ENCODE measurements at places on chromosomes 1 and 21.

DNA sequence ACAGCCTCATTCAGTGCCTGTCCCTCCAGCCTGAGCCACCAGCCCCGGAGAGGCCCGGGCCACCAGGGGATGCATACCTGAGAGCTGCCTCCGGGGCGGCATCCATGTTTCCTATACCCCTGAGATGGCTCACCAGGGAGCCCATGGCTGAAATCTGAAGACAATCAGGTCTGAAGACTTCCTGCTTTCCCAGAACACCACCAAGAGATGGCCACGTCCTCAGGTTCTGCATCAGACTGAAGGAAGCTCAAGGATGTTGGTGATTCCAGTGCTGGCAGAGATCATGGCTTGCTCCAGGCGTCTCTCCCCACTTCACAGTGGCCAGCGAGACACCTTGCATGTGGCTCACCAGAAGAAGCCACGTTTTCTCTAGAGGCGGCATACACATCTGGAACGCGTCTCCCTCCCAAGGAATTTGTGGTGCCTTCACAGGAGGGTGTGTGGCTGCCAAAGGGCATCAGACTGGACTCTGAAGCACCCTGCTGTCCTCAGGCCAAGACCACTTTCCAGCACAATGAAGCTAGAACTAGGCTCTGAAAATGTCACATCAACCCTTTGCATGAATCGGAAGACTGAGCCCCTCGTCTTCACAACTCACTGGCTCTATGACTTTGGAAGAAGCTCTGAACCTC is 170.7 kb upstream of the IRF2BP2 start:
- DNase-seq: no peak

DNA sequence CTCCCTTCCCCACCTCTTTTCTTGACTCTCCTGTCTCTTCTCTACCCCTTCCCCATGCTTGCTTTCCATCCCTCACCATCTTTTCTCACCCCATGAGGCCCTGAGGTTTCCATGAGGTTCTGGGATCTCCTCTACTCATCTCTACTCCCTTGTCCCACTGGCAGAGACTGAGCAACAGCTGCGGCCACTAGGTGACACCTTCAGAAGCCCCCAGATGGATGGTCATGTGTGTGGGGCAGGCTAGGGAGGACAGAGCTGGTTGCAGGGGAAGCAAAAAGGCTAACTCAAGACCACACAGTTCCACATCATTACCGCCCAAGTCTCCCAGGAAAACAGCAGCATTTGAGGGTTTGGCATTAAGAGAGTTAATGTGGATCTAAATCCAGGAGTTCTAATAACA is 45.0 kb downstream of the LRRN2 start:
- no peak for DNase-seq

GRCh38 chr1:169289016-169289415 is 78.6 kb downstream of the NME7 start:
- DNase-seq: no peak

GRCh38 chr1:2628191-2628932 is 4.5 kb downstream of the MMEL1 start:
- DNase-seq: no peak

GRCh38 chr1:30782361-30783255 is 25.0 kb upstream of the LAPTM5 start:
- DNase-seq: no peak

DNA sequence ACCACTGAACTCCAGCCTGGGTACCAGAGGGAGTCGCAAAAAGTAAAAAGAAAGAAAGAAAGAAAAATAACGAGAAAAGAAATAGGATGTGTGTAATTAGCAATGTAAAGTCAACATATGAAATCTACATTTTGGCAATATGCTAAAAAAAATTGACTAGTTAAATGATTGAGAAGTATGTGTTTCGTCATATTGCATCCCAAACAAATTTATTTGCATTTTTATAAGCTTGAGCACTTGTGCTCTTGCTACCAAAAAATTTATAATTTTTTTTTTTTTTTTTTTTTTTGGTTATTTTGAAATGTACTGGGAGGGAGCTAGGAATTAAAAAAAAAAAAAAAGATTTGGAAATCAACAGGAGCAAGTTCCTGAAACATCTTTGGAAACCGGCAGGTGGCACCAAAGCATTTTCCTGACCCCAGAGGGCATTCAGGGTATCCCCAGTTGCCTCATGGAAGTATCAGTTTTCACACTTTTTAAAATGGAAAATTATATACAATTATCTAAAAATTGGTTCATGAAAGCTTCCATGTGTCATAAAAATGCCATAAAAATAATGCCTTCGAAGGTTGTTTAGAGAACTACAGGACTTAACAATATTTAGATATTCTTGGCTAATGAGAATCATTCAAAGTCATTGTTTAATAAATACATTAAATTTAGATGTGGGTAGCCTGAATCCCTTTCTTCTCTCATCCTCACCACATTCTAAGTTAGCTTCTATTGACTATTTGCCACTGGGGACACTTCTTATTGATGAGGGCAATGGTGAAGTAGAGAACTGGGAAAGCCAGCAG is 4.8 kb upstream of the HEATR1 start:
- DNase-seq: no peak

DNA sequence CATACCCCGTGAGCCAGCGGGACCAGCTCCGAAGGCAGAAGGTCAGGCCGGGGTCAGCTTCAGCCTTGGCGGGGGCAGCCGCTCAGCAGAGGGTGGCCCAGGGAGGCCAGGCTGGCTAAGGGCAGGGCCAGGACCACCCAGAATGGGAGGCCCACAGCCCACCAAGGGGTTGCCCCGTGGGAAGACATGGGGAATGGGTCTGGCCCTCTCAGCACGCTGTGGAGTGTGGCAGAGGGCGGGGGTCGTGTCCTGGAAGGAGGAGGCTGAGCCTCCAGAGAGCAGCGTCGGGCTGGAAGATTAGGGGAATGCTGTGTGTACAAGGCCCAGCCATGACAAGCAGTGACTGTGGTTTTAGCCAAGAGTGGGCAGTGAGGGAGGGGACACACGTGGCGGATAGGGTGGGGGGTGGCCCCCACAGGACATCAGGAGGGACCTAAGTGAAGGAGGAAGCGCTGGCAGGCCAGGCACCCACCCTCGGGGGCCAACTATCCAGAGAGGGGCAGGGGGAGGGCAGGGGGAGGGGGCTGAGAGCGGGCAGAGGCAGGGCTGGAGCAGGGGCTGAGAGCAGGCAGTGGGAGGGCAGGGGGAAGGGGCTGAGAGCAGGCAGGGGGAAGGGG is 43.9 kb upstream of the POFUT2 start:
- DNase-seq: peak; percentile 49

DNA sequence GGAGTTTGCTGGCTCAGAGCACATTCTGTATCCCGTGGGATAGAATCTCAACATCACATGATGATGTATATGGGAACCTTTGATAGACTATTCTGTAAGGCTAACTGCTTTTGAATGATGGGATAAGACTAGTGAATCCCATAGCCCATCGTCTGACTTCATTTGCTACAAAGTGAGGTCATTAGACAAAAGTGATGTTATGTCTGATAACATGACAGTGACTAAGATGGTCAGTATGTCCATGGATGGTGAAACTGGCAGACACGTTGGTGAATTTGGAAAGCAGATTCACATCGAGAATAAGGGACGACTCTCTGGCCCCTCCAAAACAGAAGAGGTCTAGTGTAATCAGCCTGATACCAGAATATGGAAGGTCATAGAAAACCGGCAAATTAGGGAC is 108.4 kb downstream of the HHAT start:
- no peak for DNase-seq

DNA sequence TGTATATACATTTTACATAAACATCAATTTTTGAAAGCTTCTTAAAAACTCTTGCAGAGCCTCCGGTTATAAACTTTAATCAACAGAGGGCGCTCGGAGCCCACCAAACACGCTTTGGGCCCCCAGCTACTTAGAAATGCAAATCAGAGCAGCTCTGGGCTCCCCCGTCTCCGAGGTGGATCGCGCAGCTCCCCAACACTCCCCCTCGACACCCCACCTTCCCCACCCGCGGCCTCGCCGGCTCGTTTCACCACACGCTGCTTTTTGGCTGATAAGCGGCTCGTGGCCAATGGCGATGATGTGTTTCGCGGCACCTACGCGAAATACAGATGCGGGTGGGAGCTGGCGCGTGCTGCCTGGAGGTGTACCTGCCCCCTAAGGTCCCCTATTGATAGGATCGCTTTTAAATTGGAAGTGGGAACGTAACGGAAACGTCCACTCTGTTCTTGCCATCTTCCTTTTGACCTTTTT is 1.7 kb upstream of the KIF26B start:
- no peak for DNase-seq

GRCh38 chr1:38269923-38270848 is 223.6 kb upstream of the POU3F1 start:
- DNase-seq: no peak

GRCh38 chr1:77899647-77900320 is 11.4 kb downstream of the NEXN start:
- DNase-seq: no peak

DNA sequence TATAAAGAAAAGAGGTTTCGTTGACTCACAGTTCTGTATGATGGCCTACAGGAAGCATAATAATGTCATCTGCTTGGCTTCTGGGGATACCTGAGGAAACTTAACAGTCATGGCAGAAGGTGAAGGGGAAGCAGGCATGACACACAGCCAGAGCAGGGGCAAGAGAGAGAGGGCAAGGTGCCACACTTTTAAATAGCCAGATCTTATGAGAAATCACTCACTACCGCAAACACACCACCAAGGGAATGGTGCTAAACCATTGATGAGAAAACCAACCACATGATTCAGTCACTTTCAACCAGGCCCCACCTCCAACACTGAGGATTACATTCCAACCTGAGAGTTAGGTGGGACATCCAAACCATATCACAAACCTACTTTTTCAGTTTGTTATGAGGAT is 245.9 kb upstream of the SGIP1 start:
- no peak for DNase-seq

- no peak for DNase-seq
These were observed 17.5 kb upstream of the SUCO start for GRCh38 chr1:172515436-172515835.

- DNase-seq: no peak
These were observed 453 bp downstream of the TFF3 start for GRCh38 chr21:42314616-42315295.

DNA sequence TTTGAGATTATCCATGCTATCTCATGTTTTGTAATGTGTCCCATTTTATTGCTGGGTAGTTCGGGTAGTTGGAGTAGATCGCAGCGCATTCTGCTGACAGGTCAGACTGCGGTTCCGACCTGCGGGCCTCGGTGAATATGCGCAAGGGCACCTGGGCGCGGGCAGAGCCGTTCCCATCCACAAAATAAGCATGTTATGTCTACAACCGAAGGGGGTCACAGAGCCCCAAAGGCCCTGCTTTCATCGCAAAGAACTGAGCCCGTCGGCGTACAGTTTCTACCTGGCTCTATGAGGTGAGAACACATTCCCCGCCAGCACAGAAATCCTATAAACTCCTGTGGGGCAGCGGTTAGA is 88.4 kb downstream of the PRKAB2 start:
- DNase-seq: no peak

- DNase-seq: no peak
These were observed 15.2 kb upstream of the SRP9 start for GRCh38 chr1:225762444-225762843.

DNA sequence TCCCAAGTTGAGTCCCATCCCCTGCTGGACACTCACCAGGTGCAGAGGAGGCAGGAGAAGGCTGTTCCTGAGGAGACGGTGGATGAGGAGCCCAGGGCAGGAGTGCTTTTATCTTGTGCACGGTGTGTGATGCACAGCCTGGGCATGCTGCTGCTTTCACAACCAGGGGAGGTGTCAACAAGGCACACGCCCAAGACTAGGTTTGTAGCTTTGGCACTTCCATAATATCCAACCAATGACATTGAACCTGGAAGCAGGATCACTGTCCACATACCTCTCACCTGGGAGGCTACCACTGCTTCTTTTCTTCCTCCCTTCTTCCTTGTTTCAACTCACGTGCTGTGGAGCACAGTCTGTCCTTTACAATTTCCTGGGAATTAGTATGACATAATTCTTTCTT is at the start of gene LCE3D:
LCE3D (minus strand) TSS at position 84 of the 400 bp plus-strand sequence. CDS start 580 bp downstream, outside the sequence.
- no peak for DNase-seq

DNA sequence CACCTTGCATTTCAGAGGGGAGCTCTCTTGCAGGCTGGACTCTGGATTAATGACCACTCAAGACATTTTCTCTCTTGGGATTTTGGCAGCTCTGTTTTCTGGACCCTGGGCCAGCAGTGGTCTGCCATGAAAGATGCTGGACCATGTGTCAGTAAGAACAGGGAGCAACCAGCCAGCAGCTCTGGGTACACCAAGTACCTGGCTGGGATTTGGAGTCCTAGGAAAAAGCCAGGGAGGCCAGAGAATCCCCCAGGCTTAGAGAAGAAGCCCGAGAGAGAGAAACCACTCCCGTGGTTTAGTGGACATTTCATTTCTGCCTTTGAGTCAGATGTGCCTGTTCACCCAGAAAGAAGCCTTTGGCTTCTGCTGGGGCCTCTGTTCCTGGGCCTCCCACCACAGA is 2.5 kb downstream of the NFASC start:
- DNase-seq: no peak

DNA sequence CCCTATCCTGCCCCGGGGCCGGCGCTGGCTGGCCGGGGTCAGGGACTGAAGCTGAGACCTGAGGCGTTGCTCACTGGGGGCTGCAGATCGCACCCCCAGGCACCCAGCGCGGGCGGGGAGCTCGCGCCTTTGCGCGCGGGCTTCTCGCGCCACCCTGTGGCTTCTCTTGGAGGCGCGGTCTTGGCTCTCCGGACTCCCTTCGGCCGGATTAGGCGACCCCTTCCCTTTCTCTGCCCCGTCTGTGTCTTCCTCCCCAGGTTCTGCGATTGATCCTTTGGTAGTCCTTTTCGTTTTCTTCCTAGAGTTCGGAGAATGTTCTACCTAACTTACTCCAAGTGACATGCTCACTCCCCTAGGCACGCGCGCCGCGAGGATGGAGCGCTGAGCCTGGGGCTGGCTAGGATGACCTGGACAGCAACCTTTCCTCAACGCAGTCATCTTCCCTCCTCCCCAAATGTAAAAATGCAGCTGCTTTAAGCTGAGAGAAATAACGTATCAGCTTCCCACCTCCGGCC is 495 bp upstream of the NTRK1 start:
- no peak for DNase-seq

DNA sequence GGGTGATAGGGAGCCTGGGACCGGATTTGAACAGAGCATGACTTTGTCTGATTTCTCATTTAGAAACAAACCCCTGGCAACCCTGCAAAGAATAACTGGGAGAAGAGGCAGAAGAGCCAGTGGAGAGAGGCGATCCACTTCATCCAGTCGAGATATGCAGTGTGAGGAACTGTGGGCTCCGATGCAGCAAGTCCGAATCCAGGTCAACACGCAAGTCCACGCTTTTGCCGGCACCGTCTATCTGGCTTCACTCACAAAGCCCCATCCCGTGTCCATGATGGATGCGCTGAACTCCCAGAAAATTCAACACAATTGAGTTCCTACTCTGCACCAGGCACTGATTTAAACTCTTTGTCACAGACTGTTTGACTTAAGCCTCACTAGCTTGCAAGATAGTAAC is 191.3 kb downstream of the GRIK3 start:
- no peak for DNase-seq

- no peak for DNase-seq
These were observed 11.8 kb upstream of the FASLG start for GRCh38 chr1:172647110-172647564.

DNA sequence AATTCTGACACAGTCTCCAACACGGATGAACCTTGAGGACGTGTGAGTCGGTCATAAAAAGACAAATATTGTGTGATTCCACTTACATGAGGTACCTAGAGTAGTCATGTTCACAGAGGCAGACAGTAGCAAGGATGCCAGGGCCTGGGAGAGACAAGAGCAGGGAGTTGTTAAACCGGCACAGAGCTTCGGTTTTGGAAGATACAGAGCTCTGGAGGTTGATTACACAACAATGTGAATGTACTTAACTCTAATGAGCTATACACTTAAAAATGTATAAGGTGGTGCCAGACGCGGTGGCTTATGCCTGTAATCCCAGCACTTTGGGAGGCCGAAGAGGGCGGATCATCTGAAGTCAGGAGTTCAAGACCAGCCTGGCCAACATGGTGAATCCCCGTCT is 37.8 kb upstream of the NEK2 start:
- DNase-seq: no peak

Data from suprapubic skin (tissue), 4 donors.